ENCODE measurements at places on chromosomes 13 and 19.

GRCh38 chr13:20924758-20925394, 22.3 kb upstream of the XPO4 start:
- peak; percentile 33 for DNase-seq

GRCh38 chr13:46345866-46346265, 41.2 kb downstream of the RUBCNL start:
- DNase-seq = no peak

DNA sequence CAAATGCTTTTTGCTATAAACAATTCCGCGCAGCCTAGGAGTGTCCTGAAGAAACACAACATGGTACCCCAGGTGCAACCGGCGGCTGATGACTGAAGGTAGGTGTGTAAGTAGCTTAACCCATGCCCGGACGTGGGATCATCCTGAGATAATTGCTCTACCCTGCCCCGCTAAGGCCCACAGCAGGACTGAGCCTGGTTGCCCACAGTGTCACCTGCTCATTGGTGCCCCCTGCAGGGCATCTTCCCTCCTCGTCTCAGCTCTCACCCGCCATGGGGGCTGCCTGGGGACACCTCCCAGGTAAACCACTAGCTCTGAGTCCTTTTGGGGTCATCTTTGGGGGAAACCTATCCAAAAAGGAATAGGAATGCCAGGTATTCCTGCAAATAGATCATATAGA, 22.3 kb downstream of the TMEM161A start:
- DNase-seq = no peak

- DNase-seq = no peak
Measured at GRCh38 chr19:40348961-40349507, 539 bp downstream of the PLD3 start.

DNA sequence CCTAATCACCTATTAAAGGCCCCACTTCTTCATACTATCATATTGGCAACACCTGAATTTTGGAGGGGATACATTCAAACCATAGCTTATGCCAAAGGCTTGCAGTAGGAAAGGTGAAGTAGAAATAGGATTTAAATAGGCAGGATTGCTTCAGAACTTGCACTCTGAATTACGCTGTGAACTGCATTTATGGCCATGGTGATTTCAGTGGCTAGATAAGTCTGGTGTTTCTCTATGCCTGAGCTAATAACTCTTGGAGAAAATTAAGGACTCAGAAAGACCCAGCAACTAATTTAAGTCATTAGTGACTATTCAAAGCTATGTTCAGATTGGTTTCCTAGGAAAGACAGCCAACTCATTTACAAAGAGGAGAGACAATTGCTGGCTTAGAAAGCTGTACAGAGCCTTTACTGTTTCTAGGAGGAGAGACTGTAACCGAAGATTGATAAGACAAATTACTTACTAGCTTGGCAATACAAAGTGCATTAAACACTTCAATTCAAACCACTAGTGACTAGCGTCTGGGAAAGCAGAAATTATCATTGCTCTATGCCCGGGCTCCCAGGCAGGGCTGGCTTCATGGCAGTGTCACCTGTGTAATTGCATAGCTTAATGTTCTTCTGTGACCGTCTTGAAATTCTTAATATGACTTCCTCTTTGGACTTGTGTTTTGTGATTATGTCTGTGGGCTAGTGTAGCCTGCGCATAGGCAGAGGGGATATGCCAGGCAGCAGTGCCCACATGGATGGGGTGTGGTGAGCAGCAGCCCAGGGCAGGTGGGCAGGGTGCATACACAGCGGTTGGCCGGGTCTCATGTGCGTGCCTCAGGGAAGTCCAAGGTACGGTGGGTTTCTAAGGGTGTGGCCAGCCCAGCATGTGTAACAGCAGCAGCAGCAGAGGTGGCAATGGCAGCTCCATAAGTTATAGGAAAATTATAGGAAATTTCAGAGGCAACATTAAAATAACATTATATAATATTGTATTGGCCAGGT, 60.1 kb downstream of the KL start:
- no peak for DNase-seq

- no peak for DNase-seq
Measured at GRCh38 chr13:25890671-25891212, 161.1 kb downstream of the SHISA2 start.

- DNase-seq = no peak
Measured at GRCh38 chr19:46101293-46101692, 23.2 kb downstream of the IGFL3 start.

DNA sequence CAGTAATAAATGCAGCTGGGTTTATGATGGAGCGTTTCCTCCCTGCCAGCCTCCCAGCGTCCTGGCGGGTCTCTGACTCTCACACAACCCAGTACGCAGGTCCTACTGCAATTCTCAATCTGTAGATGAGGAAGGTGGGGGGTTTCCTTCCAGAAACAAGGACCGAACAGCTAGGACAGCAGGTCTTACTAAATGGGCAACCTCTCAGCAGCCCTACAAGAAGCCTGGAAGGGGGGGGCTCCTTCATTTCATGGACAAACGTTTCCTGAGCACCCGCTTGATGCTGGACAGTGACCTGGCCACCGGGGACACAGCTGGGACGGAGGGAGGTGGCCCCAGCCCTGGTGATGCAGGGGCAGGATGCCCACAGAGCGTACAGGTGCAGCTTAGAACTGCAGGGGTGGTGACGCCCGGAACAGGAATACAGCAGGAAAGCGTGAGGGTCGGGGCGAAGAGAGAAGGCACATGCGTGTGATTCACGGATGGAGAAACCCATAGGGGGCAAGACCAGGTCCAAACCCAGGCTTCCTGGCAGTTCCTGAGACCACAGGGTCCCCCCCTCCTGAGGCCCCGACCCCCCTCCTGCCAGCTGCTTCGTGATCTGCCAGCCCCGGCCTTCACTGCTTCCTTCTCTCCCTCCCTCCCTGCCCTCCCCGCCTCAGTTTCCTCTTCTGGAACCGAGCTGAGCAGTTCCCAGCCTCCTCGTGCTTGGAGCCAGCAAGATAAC, 732 bp upstream of the C2CD4C start:
- DNase-seq = no peak

GRCh38 chr13:43260999-43261398, 237.6 kb downstream of the DNAJC15 start:
- DNase-seq = peak; percentile 78

- peak; percentile 42 for DNase-seq
Measured at GRCh38 chr13:52130641-52131040, 1.8 kb upstream of the NEK5 start.

DNA sequence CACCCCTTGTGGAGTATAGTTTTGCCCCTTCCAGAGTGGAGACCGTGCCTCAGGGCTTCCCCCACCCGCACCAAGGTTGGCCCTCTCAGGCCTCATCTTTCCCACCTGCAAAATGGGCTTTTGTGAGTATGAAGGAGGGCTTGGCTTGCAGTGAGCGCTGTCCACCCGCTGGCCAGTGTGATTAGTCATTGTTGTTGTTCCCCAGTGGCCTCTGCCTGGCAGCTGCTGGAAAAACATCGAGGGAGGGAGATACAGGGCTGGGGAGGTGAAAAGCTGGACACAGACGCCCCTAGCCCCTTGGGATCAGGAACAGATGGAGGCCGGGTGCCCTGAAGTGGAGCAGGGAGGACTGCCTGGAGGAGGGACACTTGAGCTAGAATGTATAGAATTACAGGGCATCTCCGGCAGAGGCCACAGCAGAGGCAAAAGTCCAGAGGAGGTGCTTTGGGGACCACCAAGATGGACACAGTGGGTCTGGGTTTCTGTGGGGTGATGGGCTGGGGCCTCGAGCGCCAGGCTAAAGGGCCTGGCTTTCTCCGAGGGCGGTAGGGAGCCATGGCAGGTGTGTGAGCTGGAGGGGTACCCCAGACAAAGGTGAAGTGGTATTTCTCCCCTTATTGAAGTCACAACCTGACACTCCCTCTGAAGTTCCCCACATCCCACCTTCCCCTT, 3.9 kb upstream of the IL12RB1 start:
- no peak for DNase-seq

DNA sequence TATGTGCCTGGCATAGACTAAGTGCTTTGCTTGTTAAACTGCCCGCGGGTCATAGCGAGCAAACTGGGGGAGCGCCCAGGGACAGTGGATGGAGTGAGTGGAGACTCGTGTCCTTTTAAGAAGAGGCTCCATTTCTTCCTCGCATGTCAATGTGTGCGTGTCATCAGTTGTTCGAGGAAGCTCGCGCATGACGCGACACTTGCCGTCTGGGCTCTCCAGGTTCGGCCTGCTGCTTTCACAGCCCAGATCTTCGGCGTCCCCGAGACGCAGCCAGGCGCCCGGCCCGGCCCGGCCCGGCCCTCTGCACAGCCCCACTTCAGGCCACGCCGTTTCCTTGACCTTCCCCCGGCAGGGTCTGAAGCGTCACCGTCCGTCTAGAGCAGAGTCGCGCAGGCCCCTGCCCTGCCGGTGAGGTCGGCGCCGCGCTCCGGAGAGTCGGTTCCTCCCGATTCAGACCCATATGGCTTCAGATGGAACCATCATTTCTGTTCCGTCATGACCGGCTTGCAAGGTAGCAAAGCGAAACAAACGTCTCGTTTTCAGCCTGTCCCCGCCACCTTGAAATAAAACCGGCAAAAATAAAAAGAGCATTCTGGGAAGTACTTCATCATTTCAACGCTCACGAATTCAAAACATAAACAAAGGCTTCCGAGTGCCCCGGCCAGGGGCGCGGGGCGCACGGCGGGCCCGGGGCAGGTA, 599 bp upstream of the ARHGEF7 start:
- no peak for DNase-seq

GRCh38 chr19:47002106-47002766, 17.4 kb upstream of the NPAS1 start:
- no peak for DNase-seq

DNA sequence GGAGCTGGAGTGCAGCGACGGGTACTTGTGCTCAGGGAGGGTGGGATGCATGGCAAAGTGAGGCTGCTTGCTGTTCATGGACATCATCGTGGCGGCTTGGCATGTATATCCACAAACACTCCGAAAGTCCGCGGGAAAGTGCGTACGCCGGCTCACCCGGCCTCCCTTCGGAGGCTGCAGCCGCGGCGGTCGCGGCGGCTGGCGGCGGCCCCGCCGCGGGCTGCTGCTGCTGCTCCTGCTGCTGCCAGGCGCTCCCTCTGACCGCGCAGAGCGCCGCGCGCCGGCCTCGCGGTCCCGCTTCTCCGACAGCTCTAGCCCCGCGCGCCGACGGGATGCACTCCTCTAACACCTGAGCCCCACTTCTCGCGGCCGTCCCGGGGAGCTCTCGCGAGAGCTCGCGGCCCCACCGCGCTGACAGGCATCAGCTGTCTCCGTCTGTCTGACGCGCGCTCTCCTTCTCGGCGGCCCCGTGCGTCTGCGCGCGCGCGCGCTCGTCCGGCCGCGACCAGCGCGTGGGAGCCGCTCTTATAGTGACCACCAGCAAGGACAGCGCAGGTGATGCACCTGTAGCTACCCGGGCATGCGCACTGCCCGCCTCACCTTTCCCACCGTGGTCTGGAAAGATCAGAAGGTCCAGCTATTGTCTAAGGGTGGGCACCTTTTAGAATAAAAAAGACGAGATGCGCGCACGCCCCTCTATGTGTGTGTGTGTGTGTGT, at the start of gene POU4F1:
POU4F1 (minus strand) TSS at position 313 of the 718 bp plus-strand sequence; CDS start at position 87, 226 bp downstream.
- no peak for DNase-seq

DNA sequence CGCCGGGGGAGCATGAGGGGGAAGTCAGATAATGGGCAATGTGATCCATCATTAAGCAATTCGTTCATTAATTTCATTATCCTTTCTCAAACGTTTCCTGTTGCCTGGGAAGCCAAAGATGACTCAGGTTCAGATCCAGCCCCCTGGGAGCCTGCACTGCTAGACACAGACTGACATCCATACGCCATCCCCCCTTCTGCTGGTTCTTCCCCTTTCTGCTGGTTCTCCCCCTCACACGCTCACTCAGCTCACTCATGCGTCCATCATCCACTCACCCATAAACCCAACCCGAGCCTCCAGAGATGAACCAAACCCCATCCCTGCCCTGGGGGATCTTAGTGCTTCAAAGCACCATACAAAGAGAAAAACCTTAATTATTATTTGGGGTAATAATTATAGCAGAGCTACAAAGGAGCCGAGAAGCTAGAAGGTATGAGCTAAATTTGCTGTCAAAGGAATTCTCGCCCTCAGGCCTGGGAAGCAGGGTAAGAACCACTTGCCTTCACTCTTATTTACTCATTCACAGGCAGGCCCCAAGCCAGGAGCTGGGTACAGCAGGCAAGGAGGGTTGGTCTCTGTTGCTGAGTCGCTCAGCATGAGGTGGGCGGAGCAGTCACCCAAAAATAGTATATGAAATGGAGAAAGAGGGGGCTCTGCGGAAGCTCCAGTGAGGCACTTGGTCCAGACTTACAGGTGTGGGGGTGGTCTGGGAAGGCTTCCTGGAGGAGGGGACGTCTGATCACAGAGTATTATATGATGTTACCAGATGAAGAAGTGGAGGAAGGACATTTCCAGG, 7.0 kb upstream of the ZNF444 start:
- DNase-seq = peak; percentile 85

DNA sequence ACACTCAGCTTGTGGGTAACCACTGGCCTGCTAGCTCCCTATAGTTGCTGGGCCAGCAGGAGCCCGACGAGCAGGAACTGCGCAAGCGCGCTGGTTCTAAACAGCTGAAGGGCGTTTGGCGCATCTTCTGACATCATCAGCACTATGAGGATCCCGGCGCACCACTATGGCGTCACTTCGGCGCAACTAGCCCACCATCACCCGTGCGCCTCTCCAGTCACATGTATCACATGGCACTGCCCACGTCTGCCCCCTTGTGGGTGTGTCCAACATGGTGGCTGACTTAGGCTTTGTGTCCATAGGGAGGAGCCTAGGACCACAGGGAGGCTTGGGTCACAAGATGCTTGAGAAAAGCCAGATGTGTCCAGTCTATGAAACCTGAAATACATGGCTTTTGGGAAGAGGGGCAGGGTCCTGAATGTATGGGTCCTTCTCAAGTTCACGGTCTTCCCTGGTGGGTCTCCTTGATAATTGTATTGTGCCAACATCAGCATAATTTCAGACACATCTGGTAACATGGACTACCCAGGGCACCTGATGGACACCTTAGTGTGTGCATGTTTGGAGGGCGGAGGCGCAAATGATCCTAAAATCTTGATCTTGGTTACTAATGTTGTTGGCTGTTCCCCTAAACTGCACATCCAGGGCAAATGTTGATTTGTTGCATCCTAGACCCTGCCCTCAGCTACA, 18.0 kb downstream of the KLK4 start:
- no peak for DNase-seq

GRCh38 chr13:23820530-23820929, 68.7 kb downstream of the MIPEP start:
- DNase-seq = no peak

GRCh38 chr13:101019126-101019525, 344.5 kb upstream of the TMTC4 start:
- no peak for DNase-seq

DNA sequence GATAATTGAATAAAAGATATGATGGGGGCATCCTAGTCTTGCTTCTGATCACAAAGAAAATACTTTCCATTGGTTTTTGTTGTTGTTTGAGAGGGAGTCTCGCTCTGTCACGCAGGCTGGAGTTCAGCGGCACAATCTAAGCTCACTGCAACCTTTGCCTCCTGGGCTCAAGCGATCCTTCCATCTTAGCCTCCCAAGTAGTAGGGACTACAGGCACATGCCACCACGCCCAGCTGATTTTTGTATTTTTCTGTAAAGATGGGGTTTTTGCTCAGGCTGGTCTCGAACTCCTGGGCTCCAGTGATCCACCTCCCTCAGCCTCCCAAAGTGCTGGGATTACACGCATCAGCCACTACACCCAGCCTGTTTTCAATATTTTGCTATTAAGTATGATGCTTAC, 17.1 kb upstream of the PSMC4 start:
- no peak for DNase-seq
